Stimulated activated CD4-positive, alpha-beta T cell treated with anti-CD3 and anti-CD28 coated beads, Interleukin-4, amount 100 ng/mL, for 48 hours (primary cell): ENCODE measurements at places on chromosomes 1 and 21.

DNA sequence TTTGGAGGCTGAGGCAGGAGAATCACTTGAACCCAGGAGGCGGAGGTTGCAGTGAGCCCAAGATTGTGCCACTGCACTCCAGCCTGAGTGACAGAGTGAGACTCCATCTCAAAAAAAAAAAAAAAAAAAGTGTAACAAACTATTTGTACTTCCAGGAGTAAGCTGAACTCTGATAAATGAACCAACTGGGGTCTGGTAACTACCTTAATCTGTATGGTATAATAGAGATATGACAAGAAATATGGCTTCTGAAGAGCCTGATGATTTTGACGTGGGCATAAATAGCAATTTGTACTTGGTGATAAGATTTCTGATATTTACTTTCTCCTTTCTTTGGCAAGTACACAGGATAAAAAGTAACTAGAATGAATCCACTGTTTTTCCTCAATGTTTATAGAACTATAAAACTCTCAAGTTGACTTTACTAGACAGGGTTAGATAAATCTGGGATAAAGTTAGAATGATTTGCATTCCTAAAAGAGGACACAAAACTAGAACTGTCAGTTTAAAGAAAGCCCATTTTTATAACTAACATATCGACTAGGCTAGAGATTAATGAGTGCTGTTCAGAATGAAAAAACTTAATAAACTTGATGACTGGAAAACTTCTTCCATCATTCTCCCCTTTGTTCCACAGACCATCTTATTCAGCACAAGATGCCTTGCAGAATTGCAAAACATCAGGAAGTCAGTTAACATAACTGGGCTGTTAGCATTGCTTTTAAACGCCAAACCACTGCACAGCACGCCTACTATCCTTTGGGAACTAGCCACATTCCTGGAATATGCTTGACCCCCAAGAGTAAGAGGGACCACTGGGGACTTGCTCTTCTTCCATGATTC, 51.5 kb upstream of the EDARADD start:
- DNase-seq = no peak

- no peak for DNase-seq
Observed at GRCh38 chr1:230548357-230548756, 93.9 kb upstream of the COG2 start.

DNA sequence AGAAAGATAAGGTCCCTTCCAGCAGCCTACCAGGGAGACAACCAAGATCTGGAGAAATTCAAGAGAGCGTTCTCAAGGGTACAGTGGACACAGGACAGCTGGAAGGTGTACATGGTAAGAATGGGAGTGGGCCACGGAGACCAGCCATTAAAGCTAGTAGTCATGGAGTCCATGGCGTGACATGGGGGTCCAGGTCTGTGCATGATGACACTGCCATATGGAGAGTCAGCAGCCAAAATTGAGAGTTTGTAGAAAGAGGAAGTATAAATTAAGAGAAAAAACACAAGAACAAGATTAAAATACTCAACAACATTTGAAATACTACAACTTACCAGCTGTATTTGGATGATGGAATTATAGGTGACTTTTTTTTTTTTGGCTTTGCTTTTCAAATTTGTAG, 7.9 kb upstream of the LORICRIN start:
- no peak for DNase-seq

- no peak for DNase-seq
Observed at GRCh38 chr1:182270731-182271130, 120.9 kb downstream of the GLUL start.

DNA sequence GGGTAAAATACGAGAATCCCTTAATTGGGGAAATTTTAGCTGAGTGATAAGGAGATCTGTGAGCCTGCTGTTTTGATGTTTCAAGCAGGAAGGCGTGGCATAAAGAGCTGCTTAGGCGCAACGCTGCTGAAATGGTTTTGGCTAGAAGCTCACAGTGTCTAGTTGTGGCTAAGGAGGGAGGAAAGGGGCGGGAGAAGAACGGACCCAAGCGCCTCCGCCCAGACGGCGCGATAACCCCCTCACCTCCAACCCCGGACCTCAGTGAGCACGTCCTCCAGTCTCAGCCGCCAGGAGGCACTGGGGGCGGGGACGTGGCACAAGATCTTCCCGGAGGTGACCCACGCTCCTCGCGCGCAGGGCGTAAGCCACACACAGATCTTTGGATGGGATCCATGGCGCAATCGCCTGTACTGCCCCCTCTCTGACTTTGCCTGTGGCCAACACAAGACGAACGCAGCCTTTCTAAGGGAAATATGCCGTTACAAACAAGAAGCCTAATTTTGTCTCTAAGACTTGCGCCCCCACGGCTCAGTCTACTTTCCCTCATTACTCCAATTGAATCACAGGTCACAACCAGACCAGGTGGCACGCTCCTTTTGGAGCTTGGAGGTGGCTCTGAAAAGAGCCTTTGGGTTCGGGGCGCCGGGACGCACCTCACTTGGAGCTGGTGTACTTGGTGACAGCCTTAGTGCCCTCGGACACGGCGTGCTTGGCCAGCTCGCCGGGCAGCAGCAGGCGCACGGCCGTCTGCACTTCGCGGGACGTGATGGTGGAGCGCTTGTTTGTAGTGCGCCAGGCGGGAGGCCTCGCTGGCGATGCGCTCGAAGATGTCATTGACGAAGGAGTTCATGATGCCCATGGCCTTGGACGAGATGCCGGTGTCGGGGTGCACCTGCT, 23.4 kb upstream of the RNF187 start:
- DNase-seq = peak; percentile 60

GRCh38 chr1:68049941-68050878, at the start of gene DIRAS3:
DIRAS3 (minus strand) TSS chr1:68050627; CDS start chr1:68047297, 3,330 bp downstream.
- no peak for DNase-seq
